Panc1 (cell line): ENCODE measurements at places on chromosomes 7 and 10.

DNA sequence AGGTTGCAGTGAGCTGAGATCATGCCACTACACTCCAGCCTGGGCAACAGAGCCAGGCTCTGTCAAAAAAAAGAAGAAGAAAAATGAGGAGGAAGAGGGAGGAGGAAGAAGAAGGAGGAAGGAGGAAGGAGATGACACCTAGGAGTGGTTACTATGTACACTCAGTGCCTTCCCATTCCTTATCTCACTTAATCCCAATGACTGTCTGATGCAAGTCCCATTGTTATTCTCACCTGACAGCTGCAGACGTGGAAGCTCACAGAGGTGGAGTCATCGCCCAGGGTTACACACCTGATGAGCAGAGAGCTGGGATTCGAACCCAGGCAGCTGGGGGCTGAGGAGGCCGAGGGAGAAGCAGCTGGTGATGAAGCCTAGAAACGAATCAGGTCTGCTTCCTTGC lies 258.8 kb downstream of the SNX10 start:
- no peak for DNase-seq

DNA sequence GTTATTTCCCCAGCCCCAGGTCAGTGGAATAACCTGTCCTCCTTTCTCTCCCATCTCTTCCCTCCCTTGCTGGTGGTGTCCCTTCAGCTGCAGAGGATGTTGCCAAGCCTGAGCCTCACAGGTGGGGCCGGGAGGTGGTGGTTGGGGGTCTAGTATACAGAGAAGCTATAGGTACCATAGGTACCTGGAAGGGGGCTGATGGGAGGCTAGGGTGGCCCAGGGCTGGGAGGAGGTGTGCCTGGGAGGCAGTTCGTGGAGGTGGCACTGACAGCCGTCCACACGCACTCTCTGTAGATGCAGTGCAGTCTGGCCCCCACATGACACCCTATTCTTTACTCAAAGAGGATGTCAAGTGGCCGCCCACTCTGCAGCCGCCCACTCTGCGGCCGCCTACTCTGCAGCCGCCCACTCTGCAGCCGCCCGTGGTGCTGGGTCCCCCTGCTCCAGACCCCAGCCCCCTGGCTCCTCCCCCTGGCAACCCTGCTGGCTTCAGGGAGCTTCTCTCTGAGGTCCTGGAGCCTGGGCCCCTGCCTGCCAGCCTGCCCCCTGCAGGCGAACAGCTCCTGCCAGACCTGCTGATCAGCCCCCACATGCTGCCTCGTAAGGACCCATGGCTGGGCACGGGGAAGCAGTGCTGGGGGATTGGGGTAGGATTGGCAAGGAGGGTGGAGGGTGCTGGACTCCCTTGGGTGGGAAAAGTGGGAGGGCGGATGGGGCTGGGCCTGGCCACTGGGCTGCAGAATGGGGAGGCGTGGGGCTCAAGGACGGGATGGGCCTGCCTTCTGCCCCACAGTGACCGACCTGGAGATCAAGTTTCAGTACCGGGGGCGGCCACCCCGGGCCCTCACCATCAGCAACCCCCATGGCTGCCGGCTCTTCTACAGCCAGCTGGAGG lies 9.5 kb downstream of the IRF5 start:
- no peak for DNase-seq

DNA sequence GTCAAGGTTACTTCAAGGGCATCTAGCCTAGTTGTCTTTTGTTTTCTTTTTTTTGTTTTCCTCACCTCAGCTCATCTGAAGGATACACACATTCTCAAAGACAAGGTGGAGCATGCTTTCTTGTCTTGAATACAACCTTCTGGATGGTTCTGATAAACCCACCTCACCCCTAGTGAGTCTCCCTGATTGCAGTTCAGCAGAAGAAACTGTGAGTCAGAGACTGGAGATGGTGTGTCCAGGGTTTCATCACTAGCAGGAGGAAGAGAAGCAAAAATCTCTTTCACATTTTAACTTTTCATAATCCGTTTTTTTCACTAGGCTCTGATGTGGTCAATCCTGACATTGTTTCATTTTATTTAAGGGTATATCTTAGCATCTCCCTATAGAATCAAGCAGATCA lies 143.0 kb upstream of the NRBF2 start:
- DNase-seq: no peak

- DNase-seq: no peak
These were observed 104.0 kb upstream of the GAD2 start for GRCh38 chr10:26112532-26112931.
